ENCODE measurements at places on chromosomes 2 and 18.

- no peak overlapping the region for H3K27ac ChIP-seq
- no peaks in the 10 kb centered on the region for H3K4me1 ChIP-seq
- H3K4me3 ChIP-seq = no peak overlapping the region
- H3K36me3 ChIP-seq = no peaks in the 10 kb centered on the region
Observed at GRCh38 chr2:239459606-239460005, 58.8 kb upstream of the HDAC4 start.

DNA sequence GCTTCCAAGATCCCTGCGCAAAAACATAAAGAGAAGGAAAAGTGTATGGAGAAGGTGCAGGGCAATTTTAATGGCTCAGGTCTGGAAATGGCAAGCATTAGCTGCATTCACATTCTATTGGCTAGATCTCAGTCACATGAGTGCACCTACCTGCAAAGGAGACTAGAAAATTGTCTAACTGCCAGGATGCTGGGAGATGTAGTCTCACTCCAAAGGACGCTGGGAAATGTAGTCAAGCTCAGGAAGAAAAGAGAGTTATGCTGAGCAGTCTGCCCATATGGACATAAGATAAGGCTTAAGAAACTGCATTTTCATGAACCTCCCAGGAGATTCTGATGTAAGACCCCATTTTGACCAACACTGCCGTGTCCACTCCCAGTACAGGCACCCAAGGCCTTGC is 9.5 kb upstream of the KLHL29 start:
- H3K27ac ChIP-seq = no peak overlapping the region
- H3K27me3 ChIP-seq = peaks cover 6% of the 10 kb centered on the region
- H3K36me3 ChIP-seq = no peaks in the 10 kb centered on the region
- no peaks in the 10 kb centered on the region for H3K4me1 ChIP-seq
- no peak overlapping the region for H3K4me3 ChIP-seq

GRCh38 chr2:201132518-201132917 is 16.6 kb downstream of the CFLAR start:
- peak overlapping the region; percentile 84 for H3K4me3 ChIP-seq
- no peak for DNase-seq
- H3K36me3 ChIP-seq = peaks cover 36% of the 10 kb centered on the region
- H3K4me1 ChIP-seq = peaks cover 57% of the 10 kb centered on the region
- H3K27ac ChIP-seq = peak overlapping the region; percentile 93
- no peaks in the 10 kb centered on the region for H3K27me3 ChIP-seq

GRCh38 chr2:233346930-233347329 is 7.4 kb upstream of the DGKD start:
- no peak overlapping the region for H3K27ac ChIP-seq
- H3K4me1 ChIP-seq = no peaks in the 10 kb centered on the region
- H3K4me3 ChIP-seq = no peak overlapping the region

DNA sequence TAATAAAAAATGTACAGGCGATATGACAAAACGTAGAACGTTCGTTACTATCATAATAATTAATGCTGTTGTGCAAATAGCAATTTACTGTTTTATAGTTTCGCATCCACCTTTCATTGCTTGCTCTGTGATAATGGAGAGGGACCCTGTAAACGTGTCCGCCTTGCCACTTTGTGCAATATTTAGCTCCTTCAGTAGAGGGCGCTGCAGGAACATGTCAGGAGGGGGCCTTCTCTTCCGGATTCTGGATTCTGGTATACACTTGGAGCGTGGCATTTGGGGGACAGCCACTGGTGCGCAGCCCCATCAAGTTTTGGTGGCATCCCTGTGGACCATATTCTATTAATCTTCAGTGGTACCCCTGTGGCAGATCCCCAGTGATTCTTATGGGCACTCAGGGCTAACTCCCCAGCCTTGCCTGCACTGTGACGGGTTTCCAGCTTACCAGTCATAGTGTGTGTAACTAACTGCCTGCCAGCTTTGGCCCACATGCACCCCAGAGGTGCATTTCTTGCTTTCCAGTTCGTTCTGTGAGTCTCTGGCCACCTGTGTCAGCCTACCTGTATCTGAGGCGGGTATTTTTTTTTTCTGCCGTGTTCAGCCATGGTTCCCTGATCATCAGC is 140.3 kb downstream of the CYRIA start:
- H3K36me3 ChIP-seq = no peaks in the 10 kb centered on the region
- H3K4me1 ChIP-seq = no peaks in the 10 kb centered on the region
- H3K27me3 ChIP-seq = no peaks in the 10 kb centered on the region
- H3K27ac ChIP-seq = no peak overlapping the region
- peak; percentile 4 for DNase-seq
- H3K4me3 ChIP-seq = no peak overlapping the region

- no peak overlapping the region for H3K4me3 ChIP-seq
- H3K36me3 ChIP-seq = no peaks in the 10 kb centered on the region
- no peaks in the 10 kb centered on the region for H3K4me1 ChIP-seq
- peaks cover 6% of the 10 kb centered on the region for H3K27me3 ChIP-seq
Observed at GRCh38 chr18:9449600-9450414, 25.5 kb upstream of the RALBP1 start.

DNA sequence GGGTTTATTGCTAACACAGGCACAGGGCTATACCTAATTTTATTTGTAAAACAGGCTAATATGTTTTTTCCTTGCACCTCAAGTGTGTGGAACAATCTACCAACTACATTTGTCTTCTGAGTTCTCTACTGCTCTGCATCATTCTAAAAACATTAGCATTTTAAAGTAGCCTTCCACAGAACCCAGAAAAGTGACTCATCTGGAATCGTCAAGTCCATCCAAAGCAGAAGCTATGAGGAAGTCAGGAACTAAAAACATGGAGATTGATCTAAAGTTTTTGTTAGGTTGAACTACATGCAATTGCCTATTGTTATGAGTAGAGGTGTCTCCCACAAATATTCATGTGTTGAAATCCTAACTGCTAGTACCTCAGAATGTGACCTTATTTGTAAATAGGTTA is 70.9 kb downstream of the SUCLG1 start:
- H3K36me3 ChIP-seq = no peaks in the 10 kb centered on the region
- H3K27me3 ChIP-seq = peaks cover 25% of the 10 kb centered on the region
- no peak overlapping the region for H3K27ac ChIP-seq
- H3K4me1 ChIP-seq = no peaks in the 10 kb centered on the region
- no peak for DNase-seq
- H3K4me3 ChIP-seq = no peak overlapping the region

- H3K4me1 ChIP-seq = no peaks in the 10 kb centered on the region
- H3K27ac ChIP-seq = no peak overlapping the region
- H3K4me3 ChIP-seq = no peak overlapping the region
- H3K27me3 ChIP-seq = no peaks in the 10 kb centered on the region
- no peaks in the 10 kb centered on the region for H3K36me3 ChIP-seq
- DNase-seq = no peak
Observed at GRCh38 chr18:10015941-10016819, 102.4 kb downstream of the VAPA start.

- no peaks in the 10 kb centered on the region for H3K36me3 ChIP-seq
- no peak for DNase-seq
- H3K27ac ChIP-seq = no peak overlapping the region
- H3K4me3 ChIP-seq = no peak overlapping the region
- H3K4me1 ChIP-seq = peaks cover 25% of the 10 kb centered on the region
- no peaks in the 10 kb centered on the region for H3K27me3 ChIP-seq
Observed at GRCh38 chr2:8298783-8299182, 383.1 kb upstream of the ID2 start.

DNA sequence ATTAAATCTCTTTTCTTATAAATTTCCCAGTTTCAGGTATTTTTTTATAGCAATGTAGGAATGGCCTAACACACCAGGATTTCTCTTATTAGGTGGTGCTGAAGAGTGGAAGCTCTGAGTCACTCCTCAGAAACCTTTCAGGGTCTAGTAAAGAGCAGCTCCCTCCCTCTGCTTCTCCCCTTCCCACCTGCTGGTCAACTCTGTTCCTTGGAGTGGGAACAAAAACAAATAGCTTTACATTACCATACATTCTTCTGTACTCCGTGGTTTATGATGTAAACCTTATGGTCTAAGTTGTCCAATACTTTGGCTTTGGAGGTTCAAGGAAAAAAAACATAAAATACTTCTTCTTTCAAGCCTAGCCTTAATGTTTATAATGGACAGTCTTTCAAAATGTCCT is 2.7 kb upstream of the IL1R1 start:
- peaks cover 15% of the 10 kb centered on the region for H3K4me1 ChIP-seq
- H3K4me3 ChIP-seq = no peak overlapping the region
- no peaks in the 10 kb centered on the region for H3K27me3 ChIP-seq
- H3K36me3 ChIP-seq = no peaks in the 10 kb centered on the region
- DNase-seq = no peak

DNA sequence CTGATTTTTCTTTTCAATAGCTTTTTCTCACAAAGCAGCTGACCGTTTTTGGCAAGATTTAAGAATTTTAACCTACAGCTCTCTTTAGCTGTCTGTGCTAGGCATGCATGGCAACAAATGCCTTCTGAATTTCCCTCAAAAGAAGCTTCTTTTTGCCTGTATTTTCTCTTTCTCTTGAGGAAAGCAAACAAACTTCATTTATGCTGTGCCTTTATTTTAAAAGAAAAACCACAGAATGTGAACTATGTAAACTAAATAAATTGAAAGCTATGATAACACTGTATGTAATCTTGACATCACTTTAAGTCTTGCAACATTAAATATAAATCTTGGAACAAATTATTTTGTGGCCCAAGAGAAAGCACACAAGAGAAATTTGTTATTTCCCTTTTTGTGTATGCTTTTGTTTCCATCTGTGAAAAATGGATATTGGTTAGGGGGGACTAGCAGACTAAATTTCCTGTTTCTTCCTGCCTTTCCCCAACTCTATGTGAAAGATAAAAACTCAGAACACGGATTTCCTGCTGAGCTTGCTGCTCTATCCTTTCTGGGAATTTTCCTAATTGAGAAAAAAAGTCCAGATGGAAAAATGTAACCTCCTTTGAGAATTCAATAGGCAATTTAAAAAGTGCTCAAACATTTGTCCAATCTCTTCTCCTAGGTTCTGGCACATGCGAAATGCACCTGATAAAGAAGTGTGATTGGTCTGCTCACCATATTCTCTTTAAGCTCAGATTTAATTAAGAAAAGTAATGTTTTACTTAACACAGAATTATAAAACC is 20.9 kb upstream of the TFPI start:
- no peaks in the 10 kb centered on the region for H3K4me1 ChIP-seq
- H3K4me3 ChIP-seq = no peak overlapping the region
- no peak overlapping the region for H3K27ac ChIP-seq
- no peaks in the 10 kb centered on the region for H3K27me3 ChIP-seq
- no peaks in the 10 kb centered on the region for H3K36me3 ChIP-seq

DNA sequence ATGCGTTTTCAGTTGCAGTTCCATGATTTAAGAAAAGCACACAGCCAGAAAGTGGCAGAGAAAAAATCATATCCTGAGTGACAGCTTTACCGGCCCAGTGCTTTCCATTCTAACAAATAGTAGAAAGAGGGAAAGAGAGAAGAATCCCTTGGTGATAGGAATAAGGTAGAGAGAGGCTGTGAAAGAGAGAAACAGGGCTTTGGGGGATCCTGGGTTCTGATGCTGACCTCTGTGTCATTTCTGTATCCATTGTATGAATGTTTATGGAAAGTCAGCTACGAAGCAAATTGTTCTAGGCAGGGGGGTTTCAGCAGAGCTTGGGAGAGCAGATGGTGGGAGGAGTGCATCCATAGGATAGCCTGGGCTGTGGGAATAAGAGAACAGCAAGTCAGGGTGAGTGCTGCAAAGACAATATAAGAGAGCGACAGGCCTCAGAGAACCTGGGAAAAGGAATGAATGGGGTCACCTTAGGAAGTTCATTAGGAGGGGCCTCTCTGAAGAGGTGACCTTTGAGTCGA is 203.4 kb upstream of the TNP1 start:
- no peak overlapping the region for H3K27ac ChIP-seq
- H3K4me3 ChIP-seq = no peak overlapping the region
- no peak for DNase-seq
- H3K27me3 ChIP-seq = no peaks in the 10 kb centered on the region

DNA sequence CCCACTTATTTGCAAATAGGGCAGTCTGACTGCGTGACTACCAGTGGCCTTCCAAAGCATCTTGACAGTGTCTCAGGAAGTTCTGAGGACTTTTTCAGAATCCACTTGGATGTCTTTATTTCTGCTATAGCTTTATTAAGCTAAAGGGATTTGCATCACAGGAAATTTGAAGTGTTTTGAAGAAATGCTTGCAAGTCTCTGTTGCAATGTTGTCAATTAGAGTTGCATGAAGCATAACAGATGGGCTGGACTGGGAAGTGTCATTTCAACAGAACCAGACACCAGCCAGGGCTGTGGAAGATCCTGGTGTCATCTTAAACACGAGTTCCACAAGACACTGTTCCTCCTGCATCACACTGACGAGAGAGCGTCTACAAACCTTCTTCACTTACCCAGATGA is 224.5 kb downstream of the EN1 start:
- H3K27ac ChIP-seq = no peak overlapping the region
- H3K4me3 ChIP-seq = no peak overlapping the region
- DNase-seq = no peak

- H3K4me3 ChIP-seq = no peak overlapping the region
- H3K4me1 ChIP-seq = no peaks in the 10 kb centered on the region
Observed at GRCh38 chr2:5985536-5986385, 293.6 kb downstream of the SOX11 start.

- H3K27me3 ChIP-seq = no peaks in the 10 kb centered on the region
- no peak overlapping the region for H3K4me3 ChIP-seq
- H3K4me1 ChIP-seq = no peaks in the 10 kb centered on the region
Observed at GRCh38 chr18:10354241-10354811, 100.1 kb upstream of the APCDD1 start.

All from CD4-positive, CD25-positive, alpha-beta regulatory T cell (primary cell).